ENCODE measurements at places on chromosomes 1 and 21. TPM values are rescaled to one million over a fixed set of nuclear protein-coding genes. Genes with fewer than 3 reads are reported as not detected.

- no peak for DNase-seq
These were observed 15.2 kb downstream of the WLS start for GRCh38 chr1:68217060-68217554.

GRCh38 chr1:163796394-163796821 is 474.7 kb downstream of the NUF2 start:
- peak; percentile 0 for DNase-seq

GRCh38 chr21:45644041-45644906 is 749 bp downstream of the PCBP3 start:
- DNase-seq, result peak; percentile 41

- no peak for DNase-seq
These were observed 23.2 kb downstream of the CD1D start for GRCh38 chr1:158203693-158204457.

- peak; percentile 68 for DNase-seq
These were observed 53.3 kb upstream of the ZC3H11B start for GRCh38 chr1:219666242-219666641.

GRCh38 chr1:213891989-213892902 is 95.5 kb upstream of the PROX1 start:
- DNase-seq, result no peak

GRCh38 chr1:108750476-108751181 is 4.2 kb downstream of the STXBP3 start:
- no peak for DNase-seq

DNA sequence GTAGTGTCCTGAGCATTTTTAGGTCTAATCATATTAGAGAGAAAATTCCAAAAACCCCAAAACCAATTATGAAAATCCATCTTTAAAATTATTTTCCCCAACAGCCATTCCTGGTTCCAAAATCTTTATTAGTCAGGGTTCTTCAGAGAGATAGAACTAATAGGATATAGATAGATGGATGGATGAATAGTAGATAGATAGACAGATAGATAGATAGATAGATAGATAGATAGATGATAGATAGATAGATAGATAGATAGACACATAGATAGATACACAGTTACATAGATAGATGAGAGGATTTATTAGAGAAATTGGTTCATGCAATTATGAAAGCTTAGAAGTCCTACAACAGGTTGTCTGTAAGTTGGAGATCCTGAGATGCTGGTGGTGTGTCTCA is 122.7 kb upstream of the POGK start:
- no peak for DNase-seq

GRCh38 chr1:185965870-185966269 is 231.7 kb downstream of the HMCN1 start:
- no peak for DNase-seq

DNA sequence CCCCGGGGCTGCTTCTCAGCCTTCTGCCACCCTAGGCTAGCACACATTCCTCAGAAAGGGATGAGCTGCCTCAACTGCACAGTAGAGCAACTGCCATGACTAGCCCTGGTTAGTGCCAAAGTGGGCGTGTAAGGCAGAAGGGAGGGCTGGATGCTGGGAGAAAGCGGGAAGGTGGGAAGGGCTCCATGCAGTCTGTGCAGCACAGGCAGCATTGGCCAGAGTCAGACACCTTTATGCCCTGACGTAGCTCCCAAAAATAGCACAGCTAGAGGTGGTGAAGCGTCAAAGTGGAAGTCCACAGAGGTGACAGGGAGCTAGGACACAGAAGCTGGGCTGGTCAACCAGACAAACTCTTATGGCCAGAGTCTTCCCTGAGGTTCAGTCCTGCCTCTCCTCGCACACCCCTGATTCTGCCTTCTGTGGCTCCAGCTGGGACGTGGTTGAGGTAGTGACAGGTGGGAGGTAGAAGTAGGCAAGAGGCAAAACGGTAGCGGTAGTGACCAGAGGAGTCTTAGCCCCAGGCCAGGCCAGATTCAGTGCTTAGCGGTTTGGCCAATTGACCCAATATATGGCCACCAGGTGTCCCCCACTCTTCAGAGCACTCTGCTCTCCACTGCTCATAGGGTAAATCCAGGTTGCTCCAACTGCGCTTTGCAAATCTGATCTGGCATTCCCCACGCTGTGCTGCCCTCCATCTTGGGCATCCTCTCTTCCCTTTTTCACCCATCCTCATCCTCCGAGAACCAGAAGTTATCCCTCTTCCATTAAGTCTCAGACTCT is 45.6 kb downstream of the DDX20 start:
- DNase-seq, result no peak

DNA sequence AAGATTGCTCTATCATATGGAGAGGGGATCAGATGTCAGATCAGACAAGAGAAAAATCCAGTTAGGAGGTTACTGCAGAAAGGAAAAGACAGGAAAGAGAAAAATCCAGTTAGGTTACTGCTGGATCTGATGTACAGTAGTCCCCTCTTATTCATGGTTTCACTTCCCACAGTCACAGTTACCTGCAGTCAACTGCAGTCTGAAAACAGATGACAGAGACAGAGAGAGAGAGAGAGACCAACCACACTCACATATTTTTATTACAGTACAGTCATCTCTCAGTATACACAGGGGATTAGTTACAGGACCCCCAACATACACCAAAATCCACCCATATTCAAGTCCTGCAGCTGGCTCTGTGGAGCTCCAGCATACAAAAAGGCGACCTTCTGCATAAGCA is 29.3 kb downstream of the NUP133 start:
- no peak for DNase-seq

- DNase-seq, result no peak
These were observed 36.0 kb downstream of the PABPC4 start for GRCh38 chr1:39540504-39541031.

- no peak for DNase-seq
These were observed 18.7 kb upstream of the RAP1A start for GRCh38 chr1:111600886-111601386.

Gene AADACL3
- total RNA-seq, result not detected

Gene FCN3
- not detected for total RNA-seq

Gene FMO4
- total RNA-seq, result not detected

Gene ZNF593OS
- not detected for total RNA-seq

Gene CHI3L1
- total RNA-seq, result 4.8 TPM
